CD4-positive, alpha-beta T cell treated with Interleukin-2 at 100 ng/mL for 4 hours (primary cell): ENCODE measurements at places on chromosomes 12 and 14.
A peak's percentile ranks its signal among the peaks of the same experiment; 100 is the strongest.

GRCh38 chr12:131194166-131194565 lies 240.5 kb downstream of the ADGRD1 start:
- no peak for DNase-seq

DNA sequence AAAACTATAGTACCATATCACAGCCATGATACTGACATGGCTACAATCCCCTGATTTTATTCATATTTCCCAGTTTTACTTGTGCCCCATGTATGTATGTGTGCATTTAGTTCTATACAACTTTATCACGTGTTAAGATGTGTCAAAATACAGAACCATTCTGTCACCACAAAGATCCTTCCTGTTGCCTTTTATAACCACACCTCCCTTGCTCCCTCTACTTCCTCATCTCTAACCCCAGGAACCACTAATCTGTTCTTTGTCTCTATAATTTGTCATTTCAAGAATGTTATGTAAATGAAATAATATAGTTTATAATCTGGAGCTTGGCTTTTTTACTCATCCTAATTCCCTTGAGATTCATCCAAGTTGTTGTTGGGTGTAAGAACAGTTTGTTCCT lies 358.4 kb downstream of the DPF3 start:
- DNase-seq: peak; percentile 39

DNA sequence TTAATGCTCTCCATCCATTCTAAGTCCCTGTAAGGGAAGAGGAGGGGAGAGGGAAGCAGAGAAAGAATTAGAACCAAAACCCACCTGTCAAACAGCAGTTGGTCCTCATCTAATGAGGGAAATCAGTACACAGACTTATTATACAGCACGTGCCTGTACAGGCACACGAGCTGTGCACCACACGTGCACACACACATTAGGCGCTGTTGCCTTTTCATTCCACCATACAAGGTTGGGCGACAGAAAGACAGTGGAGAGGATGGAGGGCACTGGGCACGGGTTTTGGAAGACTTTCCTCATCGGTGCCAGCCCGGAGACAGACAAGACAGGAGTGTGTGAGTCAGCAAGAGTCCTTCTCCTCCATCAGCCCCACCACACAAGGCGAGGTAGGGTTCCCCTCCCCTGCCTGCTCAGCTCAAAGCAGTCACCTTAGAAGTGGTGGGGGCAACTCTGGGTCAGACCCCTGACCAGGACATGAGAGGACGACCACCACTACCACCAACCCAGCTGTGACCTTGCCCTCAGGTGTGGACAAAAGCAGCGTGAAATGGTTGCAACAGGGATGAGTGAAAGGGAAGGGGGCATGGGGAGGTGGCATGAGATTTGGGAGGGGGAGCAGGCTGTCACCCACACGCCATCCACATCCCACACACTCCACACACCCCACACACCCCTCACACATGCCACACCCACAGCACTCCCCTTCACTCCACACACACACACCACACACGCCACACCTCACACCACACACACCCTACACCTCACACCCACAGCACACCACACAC lies 80.7 kb downstream of the ACTN1 start:
- DNase-seq: no peak

DNA sequence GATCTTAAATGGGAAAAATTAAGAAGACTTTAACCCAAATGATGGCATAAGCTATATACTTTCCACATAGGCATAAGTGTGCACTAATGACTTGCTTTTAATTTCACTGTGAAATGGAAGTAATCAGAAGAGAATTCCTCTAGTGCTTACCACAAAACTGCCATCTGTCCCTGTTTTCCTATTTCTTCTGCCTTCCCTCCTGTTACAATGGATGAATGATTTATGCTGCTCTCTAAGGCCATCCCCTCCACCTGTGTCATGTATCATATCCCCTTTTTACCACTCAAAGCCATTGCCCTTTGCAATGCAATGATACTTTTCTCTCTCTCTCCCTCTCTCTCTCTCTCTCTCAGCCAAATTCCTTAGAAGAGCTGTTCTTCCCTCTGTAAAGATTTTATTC lies 109.1 kb downstream of the C12orf50 start:
- DNase-seq: no peak

DNA sequence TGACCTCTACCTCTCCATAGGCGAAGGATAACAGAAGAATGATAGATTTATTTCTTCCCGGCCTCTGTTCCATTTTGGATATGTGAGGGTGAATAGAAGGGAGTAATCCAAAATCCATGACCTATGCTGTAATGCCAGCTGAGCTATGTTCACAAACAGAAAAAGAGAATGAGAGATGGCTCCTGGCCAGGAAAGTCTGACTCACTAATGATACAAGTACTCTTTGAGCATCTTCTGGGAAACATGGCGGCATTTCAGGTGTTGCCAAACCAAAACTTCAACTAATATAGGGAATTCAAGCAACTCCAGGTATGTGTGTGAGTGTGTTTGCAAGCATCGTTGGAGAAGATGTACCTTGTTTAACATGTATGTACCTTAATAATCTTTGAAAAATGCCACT lies 55.1 kb downstream of the MED13L start:
- peak; percentile 38 for DNase-seq

GRCh38 chr12:131223791-131224225 lies 270.1 kb downstream of the ADGRD1 start:
- DNase-seq: no peak

GRCh38 chr12:75571204-75571603 lies 59.8 kb upstream of the KRR1 start:
- no peak for DNase-seq

DNA sequence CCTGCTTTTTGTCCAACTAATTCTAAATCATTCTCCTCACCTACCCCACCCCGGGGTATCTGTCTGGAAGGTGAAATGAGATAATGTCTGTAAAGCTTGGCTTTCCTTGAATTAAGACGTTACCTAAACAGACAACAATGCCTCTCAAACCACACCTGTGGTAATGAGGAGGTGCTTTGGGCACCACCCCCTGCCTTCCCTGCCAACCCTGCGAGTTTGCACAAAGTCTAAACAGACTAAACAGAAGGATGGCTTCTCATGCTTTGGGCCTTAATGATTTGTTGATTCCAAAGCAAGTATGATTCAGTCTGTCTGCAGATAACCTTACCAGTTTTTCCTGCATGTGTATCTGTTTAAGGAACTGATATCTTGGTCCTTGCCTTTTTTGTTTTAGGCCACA lies 82.4 kb downstream of the ZFC3H1 start:
- no peak for DNase-seq

GRCh38 chr14:75489480-75489837 lies 32.8 kb upstream of the BATF start:
- no peak for DNase-seq

- DNase-seq: no peak
These were observed 105.1 kb downstream of the RERG start for GRCh38 chr12:15116086-15116485.

DNA sequence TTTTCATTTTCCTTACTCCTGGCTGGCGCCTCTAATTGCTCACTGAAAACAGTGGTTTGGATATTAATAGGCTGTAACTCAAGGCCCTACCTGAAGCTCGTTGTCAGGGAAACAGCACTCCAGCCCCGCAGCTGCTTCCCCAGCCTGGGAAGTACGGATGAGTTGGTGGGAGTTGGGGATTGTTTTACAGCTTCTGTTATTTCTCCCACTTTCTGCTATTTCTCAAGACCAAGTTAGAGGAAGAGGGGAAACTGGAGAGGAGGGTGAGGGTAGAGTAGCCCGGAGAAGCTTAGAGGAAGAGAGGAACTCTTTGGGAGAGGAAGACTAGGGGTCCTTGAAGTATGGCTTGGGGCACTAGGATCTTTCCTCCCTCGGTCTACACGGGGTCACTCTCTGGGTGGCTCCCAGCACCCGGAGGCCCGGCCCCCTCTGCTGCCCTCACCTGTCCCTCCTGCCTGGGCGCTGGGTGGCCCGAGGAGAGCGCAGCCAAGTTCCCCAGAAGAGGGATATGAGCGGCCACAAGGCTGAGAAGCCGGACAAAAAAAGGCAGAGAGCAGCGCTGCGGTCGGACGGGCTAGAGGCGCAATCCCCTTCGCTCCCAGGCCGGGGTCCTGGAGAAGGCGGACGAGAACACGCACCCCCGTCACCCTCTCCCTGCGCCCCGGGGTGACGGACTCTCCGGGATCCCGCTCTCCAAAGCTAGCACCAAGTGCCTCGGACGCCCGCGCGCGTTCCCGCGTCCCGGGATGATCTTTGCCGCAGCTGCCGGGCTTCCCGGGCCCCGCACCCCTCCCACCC lies 671 bp downstream of the SPTB start:
- DNase-seq: no peak

GRCh38 chr12:101594700-101595099 lies at the start of gene MYBPC1:
Gene MYBPC1 (plus strand): TSS chr12:101594971. CDS start chr12:101595071, 100 bp downstream.
- no peak for DNase-seq

DNA sequence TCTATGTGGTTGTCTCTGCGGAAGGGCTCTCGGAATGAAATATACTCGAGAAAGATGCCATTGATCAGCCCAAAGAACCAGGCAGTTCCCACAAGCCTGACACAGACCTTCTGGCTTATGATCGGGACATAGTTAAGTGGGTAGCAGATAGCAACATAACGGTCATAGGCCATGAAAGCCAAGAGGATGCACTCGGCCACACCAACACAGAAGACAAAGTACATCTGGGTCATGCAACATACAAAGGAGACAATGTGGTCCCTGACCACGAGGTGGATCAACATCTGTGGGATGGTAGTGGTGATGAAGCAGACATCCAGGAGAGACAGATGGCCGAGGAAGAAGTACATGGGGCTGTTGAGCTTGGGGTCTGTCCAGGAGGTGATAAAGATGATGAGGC lies 326 bp downstream of the OR10AD1 start:
- DNase-seq: no peak

DNA sequence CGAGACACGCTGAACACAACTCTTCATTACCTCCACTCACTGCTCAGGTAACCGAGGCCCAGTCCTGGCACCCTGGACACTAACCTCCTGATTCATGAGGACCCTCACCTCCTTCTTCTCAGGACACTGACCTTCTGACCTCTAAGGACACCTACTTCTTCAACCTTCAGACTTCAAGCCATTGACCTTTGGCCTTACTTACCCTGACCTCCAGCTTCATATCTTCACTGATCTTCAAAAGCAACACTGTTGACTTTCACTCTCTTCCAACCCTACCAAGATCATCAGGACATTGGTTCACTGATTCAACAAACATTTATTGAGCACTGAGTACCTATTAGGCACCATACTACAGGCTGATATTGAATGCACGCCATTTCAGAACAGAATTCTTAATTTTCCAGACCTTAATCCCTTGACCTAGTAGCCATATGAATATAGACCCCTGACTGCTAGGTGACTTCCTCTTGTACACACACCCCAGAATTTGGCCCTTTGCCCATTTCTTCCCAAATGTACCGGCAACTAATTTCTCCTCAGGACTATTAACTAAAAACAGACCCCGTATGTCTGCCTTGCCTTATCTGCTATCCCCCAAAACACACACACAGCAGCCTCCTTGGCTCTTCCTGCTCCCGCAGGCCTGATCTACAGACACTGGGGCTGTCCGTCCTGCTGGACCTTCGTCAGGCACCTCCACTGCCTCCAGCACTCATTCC lies 5.8 kb downstream of the ARHGEF40 start:
- DNase-seq: no peak

DNA sequence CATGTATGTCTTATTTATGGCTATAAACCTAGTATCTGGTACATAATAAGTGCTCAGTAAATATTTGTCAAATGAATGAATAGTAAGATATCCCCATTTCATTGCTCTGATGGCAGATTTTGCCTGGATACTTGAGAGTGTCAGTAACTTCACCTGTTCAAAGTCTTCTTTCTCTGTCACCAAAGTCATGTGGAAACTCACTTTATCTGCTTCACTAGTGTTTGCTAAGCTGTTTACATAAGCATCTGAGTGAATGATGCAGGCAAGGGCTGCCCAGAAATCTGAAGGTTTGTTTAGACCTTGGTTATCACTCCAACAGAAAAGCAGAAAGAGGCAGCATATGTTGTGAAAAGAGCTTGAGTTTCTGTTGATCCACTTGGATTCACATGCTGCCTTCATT lies 4.3 kb downstream of the OR4E1 start:
- DNase-seq: no peak

DNA sequence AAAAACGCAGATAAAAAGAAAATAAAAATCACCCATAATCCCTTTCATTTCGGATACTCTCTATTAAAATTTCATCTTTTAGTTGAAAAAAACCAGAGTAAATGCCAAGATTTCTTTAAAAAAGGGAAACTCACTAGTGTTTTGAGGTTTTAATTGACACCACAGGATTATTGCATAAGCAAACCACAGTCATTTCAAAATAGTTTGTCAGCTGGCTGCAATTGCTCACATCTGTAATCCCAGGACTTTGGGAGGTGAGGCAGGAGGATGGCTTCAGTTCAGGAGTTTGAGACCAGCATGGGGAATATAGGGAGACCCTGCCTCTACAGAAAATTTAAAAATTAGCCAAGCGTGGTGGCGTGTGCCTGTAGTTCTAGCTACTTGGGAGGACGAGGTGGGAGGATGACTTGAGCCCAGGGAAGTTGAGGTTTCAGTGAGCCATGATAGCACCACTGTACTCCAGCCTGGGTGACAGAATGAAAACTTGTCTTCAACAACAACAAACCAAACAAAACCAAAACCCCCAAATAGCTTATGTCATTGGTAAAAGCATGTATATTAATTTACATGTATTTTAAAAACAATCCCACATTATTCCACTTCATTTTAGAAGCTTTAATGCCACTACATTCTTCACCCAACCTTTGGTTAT lies 48.8 kb downstream of the SYNE2 start:
- no peak for DNase-seq

GRCh38 chr12:101909646-101910045 lies 32.3 kb downstream of the DRAM1 start:
- DNase-seq: no peak

GRCh38 chr12:92442782-92443181 lies 260.0 kb upstream of the PLEKHG7 start:
- DNase-seq: no peak

DNA sequence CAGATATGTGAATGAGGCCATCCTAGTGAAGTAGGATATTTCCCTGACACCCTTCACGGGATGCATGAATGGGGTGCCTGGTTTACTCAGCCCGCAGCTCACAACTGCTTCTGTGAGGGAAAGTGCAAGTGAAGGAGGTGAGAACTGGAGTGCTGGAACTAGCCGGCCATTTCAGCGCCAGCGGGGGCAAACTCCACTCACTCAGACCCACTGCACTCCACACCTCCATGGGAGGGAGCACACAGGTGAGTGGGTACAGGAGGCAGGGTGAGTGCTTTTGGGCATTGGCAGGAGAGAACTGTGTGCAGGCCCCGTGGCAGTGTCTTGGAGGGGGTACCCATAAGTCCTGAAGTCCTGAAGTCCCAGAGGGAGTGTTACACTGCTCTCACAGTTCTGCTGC lies 1008.4 kb downstream of the SLC6A15 start:
- no peak for DNase-seq

DNA sequence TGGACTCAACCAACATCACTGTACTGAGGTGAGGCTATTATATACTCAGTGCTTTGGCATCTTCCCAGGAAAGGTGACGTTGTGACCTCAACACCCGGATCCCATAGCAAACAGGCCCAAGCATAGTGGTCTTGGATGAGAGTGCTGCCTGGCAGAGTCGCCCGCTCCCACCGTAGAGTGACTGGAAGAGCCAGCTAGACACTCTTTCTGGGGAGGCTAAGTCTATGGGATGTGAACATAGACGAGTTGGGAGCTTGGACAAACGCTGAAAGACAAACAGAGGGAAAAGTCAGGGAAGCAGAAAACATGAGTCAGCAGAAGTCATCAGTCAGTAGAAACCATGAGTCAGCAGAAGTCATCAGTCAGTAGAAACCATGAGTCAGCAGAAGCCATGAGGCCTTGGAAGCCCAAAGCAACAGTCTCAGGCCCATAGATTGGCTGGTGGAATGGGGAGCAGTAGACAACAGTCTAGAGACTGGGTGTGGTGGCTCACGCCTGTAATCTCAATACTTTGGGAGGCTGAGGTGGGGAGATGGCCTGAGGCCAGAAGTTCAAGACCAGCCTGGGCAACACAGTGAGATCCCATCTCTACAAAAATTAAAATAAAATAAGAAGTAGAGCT lies 66.4 kb upstream of the MAP1LC3B2 start:
- no peak for DNase-seq
